ENCODE measurements at places on chromosomes 6 and 20.

GRCh38 chr6:56647172-56647762, 4.6 kb upstream of the DST start:
- DNase-seq = no peak

DNA sequence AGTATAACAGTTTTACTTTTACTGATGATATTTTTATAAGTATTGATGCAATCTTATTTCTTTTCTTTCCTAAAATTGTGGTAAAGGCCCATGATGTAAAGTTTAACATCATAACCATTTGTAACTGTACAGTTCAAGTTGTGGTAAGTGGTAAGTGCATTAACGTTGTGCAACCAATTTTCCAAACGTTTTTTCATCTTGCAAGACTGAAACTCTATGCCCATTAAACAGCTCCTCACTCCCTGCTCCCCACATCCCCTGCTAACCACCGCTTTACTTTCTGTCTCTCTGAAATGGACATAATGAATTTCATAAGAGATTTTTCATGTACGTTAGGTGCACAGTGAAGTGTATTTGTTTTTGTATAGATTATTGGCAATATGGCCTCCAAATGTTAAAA, 106.0 kb downstream of the PACRG start:
- no peak for DNase-seq

- no peak for DNase-seq
These were observed 1.2 kb downstream of the FOXA2 start for GRCh38 chr20:22582964-22583772.

DNA sequence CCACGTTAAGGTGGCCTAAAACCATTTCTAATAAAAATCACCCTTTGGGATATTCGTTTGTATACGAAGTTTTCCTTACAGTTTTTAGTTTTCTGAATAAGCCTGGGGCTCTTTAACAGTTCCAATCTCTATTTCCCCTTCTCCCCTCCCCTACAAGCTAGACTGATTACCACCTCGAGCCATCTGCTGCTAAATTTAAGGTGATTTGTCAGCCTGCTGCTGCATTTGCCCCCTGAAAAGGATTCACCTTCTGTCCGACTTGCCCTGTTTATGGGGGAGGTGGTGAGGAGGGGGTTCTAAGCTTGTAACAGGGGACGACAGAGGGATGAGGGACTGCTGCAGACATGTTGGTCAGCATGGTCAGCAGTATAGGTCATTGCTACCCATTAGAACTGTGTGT, 146.3 kb downstream of the JARID2 start:
- no peak for DNase-seq

DNA sequence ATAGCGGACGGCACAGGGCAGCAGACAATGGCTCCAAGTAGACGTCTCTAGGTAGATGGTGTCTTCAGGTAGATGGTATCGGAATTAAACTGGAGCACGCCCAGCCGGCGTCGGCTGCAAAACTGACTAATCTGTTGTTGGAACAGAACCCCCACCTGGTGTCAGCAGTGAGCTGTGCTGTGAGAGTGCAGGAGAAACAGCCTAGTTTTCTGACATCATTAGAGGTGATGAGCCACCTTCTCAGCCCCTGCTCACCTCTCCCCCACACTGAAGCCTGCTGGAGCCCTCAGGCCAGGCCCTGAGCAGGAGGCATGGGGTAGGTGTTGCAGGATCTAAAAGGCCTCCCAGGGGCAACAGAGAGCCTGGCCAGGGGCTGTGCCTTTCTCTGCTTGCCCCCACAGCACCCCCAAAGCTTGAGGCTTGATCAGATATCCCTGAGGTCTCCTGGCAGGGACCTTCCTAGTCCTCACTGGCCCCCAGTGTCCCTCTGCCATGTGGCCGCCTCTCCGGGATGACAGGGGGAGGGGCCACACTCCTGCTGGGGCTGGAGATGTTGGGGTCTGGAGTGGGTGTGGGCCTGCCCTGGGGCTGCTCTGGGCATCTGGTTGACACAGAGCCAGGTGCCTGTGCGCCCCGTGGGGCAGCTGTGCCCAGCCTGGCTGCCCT, 6.9 kb upstream of the HELZ2 start:
- no peak for DNase-seq

DNA sequence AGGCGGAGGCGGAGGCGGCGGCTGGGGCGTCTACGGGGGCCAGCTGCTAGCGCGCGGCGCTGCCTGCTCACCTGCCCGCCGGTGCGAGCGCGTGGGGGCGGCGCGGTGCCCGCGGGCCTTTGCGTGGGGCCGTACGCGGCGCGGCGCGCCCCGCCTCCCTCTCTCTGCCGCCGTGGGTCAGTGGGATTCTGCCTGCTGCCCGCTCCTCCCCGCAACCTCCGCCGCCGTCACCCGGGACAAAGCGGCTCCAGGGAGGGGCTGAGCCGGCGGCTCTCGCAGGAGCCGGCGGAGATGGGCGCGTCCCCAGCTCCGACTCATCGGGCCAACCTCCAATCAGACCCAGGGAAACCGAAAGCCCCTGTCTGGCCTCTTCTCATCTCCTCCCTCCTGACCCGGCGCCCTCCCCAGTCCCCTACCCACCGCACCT, at the start of gene RCAN2:
RCAN2 (minus strand) TSS at position 249 of the 427 bp plus-strand sequence.
- DNase-seq = peak; percentile 25

DNA sequence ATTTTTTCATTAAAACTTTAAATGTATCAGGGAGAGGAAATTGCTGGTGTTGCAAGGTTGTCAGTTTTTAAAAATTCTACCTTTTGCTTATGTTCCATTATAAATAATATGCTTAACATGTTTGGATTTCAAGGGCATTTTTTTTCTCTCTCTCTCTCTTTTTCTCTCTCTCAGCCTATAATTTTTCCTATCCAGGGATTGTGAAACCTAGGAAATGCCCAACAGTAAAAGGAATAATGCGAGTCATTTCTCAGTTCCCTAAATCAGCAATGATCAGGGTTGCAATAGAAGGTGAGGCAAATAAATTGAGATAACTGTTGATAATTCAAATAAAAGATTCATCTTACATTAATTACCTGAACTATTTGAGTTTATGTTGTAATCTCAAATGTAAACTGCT, 53.2 kb upstream of the IFNGR1 start:
- DNase-seq = no peak

DNA sequence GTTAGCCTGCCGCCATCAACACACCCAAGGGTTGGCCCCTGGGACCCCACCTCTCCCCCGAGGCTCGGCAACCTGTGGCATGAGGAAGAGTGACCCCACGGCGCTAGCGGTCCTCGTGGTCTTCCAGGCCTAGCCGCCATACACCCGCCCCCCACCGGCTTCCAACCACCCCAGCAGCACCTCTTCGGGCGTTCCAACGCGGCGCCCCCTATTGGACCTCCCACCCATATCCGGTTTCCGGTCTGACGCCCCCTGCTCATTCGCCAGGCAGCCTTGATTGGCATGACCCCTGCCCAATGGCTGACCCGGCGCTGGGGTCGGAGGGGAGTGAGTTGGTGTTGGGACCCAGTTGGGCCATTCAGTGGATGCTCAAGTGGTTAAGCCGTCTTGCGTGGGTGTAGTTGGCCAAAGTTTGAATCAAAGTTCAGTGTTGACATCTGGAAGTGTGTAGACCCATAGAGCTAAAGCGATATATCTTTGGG, at the start of gene GNAS-AS1:
GNAS-AS1 (minus strand) TSS at position 210 of the 482 bp plus-strand sequence.
- peak; percentile 88 for DNase-seq

DNA sequence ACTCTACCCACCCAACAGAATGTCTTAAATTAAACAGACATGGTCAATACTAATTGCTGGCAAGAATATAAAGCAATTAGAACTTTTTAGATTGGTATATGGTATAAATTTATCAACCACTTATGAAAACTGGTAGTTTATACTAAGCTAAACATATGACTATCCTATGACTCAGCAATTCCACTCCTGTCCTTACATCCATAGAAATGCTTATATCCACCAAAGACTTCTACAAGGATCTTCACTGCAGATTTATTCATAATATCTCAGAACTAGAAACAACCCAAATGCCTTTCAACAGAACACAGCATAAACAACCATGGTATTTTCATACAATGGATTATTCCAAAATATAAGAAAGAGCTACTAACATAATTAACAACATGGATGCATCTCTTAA, 4.6 kb downstream of the ZNF184 start:
- no peak for DNase-seq

- DNase-seq = no peak
These were observed 50.3 kb downstream of the FOXA2 start for GRCh38 chr20:22533823-22534751.

- DNase-seq = no peak
These were observed 2.0 kb upstream of the ZNFX1 start for GRCh38 chr20:49279677-49280462.

GRCh38 chr20:37403107-37404033, 57.4 kb downstream of the SRC start:
- DNase-seq = no peak

DNA sequence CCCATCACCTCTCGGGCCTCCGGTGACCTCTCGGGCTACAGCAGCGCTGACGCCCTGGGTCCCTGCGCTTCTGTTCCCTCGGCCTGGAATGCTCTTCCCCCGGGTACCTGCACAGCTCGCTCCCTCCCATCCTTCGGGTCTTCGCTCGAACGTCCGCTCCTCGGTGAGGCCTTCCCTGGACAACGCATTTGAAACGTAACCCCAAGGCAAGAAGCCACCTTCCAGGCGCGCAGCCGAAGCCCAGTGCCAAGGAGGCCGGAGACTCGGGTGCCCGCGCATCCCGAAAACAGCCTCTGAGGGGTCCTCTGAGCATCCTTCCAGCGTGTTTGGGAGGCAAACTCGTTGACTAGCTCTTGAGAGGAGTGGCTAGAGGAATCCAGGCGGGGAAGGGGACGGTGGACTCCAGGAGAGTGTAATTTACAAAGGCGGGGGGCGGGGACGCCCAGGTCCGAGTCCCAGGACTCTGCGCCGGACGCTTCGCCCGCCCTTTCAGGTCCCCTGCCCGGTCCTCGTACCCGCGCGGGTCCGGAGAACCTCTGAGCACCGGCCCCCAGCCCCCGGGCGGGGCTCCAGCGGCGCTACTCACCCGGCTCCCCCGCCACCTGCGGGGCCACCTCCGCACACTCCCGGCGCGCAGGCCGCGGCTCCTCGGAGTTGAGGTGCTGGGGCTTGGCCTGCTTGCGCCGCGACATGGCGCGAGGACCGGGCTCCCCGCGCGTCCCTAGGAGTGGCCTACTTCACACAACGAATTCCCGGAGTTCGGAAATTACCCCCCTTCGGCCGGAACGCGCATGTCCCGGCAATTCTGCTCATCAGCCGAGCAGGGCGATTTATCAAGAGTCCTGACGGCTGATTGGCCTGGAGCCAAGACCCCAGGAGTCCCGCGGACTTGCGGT, 86.8 kb downstream of the ZFP64 start:
- peak; percentile 20 for DNase-seq

DNA sequence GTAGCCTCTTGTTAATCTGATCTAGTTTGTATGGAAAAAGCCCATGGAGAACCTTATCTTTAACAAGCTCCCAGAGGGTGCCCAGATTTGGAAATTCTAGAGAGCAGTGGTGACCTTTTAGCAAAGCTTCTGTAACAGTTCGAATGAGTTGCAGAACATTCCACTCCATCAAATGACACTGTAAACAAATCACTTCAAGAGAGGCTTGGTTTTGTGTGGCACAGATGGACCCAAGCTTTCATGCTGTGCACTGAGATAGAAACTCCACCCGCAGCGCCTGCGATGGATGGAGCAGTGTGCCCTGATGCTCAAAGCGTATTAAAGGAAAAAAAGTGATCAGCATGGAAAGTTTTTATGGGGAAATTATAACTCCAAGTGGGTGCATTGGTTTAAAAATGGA, 55.1 kb upstream of the ISM1 start:
- DNase-seq = no peak

GRCh38 chr6:54813892-54814291, 32.7 kb upstream of the FAM83B start:
- no peak for DNase-seq

- no peak for DNase-seq
These were observed 217.5 kb upstream of the TCF21 start for GRCh38 chr6:133671376-133671775.

DNA sequence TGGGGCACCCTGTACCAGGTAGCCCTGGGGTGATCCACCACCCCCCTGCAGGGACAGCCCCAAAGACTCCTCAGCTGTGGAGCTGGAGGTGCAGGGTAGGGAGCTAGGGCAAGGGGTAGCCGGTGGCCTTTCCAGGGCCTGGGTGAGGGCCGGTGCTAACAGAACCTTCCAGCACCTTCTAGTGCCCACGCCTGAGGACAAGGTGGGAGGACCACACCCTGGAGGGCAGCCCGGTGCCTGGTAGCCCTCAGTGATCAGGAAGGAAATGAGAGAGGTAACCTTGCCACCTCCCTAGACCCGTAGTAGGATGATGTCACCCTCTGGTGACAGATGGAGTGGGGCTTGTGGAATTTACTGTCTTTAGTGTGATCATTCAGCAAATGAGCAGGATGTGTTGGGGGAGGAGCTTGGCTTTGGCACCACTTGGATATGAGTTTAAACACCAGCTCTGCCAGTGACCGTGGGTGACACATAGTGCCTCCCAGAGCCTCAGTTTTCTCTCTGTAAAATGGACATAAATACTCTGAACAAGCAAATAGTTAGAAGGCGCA, 187.7 kb downstream of the NFATC2 start:
- no peak for DNase-seq

DNA sequence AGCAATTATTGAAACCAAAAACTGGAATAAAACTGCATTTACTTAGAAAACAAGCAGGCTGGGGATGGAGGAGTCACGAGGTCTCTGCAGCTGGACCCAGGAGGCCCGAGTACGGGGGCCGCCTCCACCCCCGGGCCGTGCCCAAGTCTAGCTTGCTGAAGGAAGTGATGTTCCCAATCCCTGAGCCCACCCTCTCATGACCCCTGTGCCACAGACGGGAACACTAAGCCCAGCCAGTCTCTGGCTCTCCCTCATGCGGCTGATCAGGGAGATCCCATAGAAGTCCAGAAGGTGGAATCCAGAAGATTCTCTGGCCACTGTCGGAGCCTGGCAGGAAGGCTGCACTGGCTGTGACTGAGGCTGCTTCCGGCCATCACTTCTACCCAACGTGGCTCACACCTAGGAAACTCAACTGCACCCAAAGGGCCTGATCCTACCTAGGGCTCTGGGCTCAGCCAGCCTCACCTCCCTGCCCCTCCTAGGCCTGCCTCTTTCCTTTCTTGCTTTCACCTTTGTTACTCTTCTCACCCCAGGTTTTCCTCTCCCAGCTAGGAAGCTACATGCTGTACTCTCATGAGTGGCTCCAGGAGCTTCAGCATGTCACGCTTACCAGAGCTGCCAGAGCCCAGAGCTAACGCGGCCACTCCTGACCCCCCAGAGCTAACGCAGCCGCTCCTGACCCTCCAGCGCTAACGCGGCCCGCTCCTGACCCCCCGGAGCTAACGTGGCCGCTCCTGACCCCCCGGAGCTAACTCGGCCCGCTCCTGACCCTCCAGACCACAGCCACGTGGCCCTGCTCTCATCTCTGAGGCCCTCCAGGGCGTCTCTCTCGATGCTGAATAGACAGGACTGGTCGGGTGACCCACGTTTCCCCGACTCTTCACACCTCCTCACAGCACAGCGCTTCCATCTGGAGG, 24.7 kb upstream of the HELZ2 start:
- DNase-seq = no peak

- no peak for DNase-seq
These were observed 172.5 kb downstream of the HS3ST5 start for GRCh38 chr6:114170372-114170771.

GRCh38 chr6:9360881-9361280, 925.5 kb upstream of the SLC35B3 start:
- DNase-seq = no peak
